NCI-H2029 (cell line): ENCODE measurements at places on chromosomes 3 and 15.
A peak's percentile ranks its signal among the peaks of the same experiment; 100 is the strongest.

DNA sequence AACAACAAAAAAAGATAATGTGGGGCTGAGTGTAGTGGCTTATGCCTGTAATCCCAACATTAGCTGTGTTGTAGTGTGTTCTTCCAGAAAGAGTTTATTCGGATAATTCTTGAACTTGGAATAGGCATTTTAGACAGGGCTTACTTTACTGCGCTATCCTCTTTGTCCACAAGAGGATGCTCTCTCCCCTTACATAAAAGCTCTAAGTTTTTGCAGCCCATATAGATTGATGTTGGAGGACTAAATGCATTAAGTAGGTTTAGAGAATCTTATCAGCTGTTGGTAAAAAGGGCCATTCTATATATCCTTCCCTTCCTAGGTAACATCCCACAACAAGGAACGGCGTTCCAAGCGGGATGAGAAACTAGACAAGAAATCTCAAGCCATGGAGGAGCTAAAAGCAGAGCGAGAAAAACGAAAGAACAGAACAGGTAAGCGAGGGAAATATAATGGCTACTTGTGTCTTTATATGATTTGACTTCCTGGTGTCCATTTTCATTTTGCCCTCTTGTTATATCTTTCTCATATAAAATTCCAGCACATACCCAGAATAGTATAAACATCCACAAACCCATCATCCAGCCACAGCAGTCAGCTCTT, 27.8 kb upstream of the ITPKA start:
- DNase-seq = no peak

DNA sequence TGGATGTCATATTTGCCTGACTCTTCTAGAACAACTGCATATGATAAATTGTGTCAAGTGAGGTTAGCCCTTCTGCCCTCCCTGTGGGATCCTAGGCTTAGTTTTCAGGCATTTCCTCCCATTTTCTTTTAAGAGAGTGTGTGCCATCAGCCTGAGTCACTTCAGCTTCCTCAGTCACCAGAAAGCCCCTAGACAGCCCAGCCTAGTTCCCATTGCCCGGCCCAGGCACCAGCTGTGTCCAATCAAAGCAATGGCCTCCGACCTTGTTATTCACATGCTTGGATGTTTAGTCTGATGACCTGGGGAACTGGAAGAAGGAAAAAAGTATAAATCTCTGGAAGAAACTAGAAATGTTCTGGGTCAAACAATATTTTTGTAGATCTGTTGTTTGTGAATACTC, 221.9 kb upstream of the LRIG1 start:
- no peak for DNase-seq

DNA sequence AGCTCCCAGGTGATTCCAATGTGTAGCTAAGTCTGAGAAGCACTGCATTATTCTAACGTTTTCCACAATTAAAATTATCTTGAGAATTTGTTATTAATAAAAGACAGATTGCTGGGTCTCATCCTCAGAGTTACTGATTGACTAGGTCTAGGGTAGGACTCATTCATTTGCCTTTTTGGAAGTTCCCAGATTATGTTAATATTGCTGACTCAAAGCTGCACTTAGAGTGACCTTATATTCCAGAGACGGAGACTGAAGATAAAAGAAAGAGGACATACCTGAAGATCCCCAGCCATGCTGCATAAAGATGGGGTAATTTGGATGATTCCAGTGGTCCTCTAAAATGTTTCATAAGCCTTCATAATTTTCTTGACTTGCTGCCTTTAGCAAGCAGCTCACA, 81.8 kb downstream of the PLSCR2 start:
- DNase-seq = no peak

DNA sequence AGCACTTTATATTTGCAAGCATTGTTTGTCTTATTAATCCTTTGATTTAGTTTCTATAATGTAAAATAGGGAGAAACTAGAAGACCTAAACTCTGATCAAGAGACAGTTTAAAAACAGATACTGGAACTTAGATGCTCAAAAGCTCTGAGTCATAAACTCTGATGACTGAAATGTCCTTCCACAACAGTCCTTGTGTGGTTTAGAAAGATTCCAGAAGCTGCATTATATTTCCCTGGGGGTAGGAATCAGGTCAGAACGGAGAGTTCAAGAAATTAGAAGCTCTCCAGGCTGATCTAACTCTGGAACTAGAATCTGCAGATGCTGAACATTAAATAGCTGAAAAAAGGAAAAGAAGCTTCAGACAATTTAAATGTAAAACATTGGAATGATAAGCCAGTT, 18.3 kb upstream of the ONECUT1 start:
- no peak for DNase-seq

- DNase-seq = no peak
These were observed 51.1 kb downstream of the RARB start for GRCh38 chr3:25478964-25479726.

DNA sequence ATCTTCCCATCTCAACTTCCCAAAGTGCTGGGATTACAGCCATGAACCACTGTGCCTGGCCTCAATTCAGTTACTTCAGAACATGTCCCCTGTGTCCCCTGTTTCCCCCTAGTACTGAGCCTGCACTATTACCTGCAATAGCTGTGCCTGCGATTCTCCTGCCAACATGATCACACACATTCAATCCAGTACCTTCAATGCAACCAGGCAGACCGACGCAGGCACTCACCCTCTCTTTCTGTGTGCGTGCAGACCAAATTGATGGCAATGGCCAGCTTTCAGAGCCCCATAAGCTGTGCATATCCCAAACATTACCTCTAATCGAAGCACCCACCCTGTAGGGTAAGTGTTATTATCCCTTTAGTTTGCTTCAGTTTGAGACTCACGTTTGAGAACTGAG, 73.0 kb upstream of the EPHB3 start:
- DNase-seq = no peak

DNA sequence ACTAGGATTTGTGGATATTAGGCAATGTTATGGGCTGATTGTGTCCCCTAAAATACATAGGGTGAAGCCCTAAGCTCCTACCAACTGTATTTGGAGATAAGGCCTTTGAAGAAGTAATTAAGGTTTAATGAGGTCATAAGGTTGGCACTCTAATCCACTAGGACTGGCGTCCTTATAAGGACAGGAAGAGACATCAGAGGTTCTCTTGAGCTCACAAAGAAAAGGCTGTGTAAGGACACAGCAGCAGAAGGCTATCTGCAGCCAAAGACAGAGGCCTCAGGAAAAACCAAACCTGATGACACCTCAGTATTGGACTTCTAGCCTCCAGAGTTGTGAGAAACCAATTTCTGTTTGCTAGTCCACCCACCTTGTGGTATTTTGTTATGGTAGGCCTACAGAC, 416.7 kb downstream of the ZBTB20 start:
- peak; percentile 58 for DNase-seq

DNA sequence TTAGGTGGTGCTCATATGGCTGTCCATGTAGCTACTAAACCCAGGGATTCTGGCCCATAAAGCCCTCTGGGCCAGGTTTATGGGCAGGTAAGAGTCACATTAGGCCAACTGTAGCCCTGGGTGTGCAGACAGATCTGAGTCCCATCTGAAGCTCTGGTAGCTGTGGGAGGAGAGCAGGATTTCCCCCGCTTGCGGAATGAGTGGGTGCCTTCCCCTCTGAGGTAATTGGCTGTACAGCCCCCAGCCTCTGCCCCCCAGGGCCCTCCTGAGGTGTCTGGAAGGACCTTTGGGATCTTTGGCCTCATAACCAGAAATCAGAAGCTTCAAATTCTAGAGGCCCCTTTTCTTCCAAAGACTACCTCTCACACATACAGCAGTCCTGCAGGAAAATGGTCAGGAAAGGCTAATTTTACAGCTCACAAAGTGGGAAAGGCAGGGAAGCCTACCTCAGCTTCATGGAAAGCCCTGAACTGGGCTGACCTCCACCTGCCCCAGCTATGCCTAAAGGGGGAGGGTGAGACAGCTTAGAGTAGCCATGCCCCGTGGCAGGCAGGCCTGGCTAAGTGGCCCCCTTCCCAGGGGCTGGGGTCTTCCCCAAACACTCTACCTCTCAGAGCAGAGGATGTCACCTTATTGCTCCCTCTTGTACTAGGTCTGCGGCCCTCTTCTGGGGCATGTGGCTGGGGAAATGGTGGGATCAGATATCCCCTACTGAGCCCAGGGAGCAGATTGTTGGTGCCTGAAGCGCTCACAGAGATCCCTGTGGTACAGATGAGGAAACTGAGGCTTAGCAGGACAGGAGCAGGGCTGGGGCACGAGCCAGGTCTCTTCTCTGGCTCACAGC, 16.8 kb downstream of the HEMK1 start:
- DNase-seq = no peak

DNA sequence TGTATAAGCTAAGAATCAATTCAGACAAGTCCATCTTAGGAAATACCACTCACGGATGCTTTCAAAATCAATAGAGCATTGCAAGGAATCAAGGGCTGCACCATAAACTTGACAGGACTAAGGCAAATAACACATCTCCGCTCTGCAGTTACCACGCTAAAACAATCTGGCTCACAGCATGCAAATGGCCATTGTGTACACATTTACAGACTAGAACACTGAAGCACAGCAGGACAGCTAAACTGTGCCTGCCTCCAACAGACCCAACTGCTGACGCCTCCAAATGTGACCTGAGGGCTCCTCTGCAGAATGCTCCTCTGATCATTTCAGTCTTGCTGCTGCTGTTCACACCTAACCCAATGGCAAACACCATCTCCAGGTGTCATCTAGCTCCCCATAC, 104.3 kb downstream of the MEX3B start:
- DNase-seq = no peak

GRCh38 chr15:27690290-27690689, 408.8 kb downstream of the OCA2 start:
- DNase-seq = no peak

GRCh38 chr3:184004476-184004875, 13.2 kb downstream of the ABCC5 start:
- no peak for DNase-seq

DNA sequence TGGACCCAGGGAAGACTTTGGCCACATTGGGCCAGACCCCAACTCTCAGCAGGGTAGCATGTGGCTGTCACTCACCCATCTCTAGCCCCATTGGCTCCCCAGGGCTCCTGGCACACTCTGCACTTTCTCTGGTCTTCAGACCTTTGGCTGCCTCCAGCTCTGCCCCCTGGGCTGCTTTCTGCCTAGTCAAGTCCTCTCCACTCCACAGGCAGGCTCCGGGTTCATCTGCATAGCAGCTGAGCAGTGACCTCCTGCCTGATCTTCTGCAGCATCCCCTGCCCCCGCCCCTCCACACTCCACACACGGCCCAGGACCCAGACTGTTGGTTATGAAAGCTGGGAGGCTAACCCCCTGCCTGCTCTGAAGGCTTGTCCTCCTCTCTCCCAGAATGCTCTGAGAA, 8.4 kb upstream of the C15orf39 start:
- no peak for DNase-seq

DNA sequence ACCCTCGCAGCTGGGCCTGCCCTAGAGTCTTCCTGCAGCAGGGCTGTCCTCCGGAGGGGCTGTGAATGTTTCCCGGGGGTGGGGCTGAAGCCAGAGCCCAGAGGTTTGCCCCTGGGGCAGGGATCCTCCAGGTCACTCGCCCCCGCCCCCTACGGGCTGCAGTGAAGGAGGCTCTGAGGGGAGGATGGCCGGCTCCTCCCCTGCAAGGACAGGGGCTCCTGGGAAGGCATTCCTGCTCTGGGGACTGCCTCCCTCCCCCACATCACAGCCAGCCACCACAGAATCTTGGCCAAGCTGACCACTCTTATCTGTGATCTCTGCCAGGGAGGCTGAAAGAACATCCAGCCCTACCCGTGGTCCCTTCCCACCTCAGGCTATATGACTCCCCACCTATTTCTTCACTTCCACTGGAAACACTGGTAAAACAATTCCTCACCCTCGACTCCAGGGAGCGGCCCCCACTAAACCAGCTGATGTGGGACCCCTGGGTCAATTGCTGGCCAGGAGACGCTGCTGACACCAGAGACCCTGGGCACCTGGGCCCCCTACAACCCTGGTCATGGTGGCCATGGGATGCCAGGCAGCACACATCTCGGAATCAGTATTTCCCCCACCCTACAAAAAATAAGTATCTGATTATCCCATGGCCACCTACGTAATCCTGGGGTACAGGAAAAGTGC, 66.0 kb downstream of the HMCES start:
- no peak for DNase-seq

DNA sequence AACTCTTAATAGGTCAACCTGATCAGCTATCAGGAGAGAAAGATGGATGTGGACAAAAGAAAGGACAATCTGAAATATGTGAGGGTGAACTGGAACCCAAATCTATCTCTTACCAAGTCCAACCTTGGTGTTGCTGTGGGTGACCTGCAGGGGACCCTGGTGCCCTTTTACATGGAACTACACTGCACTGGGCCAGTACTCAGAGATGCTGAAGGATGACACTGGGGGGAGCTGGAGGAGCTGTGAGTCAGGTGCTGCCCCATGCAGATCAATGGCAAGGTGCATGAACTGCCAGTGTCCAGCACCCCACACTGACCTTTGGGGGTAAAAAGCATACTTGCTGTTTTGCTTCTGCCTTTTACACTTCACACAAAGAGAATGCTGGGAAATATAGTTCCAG, 55.6 kb upstream of the TBC1D5 start:
- no peak for DNase-seq

DNA sequence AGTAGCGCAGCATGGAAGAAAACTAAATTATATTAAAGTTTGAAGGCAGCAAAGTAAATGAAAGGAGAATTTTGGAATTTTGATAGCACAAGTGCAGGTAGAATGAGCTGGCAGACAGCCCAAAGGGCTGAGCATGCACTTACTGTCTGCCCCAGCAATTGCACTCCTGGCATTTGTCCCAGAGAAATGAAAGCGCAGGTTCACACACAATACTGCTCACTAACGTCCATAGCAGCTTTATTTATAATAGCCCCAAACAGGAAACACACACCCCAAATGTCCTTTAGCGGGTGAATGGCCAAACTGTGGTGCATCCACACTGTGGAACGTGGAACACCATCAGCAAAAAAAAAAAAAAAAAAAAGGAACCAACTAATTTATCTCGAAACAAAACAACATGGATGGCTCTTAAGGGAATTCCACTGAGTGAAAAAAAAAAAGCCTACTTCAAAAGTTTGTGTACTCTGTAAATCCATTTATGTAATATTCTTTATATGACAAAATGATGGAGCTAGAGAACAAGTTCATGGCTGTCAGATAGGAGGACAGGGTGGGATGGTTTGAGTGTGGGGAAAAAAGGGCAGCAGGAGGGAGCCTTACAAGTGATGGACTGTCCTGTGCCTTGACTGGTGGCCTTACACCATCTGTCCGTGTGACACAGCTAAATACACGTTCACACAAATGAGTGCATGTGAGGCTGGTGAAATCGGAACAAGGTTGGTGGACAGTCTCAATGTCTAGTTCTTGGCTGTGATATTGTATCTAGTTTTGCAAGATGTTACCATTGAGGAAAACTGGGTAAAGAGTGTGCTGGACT, 6.0 kb upstream of the TM2D3 start:
- peak; percentile 61 for DNase-seq

GRCh38 chr3:136070334-136070733, 104.8 kb downstream of the PPP2R3A start:
- no peak for DNase-seq

- DNase-seq = peak; percentile 1
These were observed 103.7 kb downstream of the MYH15 start for GRCh38 chr3:108406661-108407206.

DNA sequence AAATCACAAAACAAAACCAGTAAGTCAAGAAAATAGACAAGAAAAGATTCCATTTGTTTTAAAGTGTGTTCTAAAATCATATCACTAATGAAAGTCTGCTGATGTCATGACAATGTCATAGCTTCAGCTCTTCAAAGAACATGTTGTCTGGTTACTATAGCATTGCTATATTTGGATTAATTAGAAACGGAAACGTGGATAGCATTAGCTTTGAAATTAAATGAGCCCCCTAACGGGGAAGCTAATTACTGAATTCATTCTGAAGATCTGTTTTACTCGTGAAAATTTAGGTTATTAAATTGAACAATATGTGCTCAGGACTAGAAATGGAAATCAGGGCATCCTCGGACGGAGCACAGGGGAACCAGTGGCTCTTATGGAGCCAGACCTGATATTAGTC, 316.7 kb upstream of the AGTR1 start:
- no peak for DNase-seq
